ENCODE measurements at places on chromosomes 1 and 21.

GRCh38 chr1:235782601-235783000 lies 84.1 kb downstream of the LYST start:
- no peak for DNase-seq

DNA sequence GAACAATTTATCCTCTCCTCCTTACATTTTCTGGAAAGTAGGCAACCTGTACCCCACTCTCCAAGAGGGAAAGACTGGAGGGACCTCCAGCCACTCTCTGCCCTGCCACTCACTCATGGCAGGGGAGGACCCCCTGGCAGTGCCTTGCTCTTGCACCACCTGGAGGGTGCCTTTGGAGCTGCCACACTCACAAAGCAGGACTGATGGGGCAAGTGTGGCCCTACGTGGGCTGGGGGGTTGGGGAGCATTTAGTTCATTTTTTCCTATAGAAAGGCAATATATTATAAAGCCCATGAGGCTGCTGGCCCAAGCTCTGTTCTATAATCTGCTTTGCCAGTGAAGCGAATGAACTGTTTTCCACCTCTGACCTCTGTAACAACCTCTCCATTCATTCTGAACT lies 50.3 kb downstream of the GPR161 start:
- DNase-seq: no peak

DNA sequence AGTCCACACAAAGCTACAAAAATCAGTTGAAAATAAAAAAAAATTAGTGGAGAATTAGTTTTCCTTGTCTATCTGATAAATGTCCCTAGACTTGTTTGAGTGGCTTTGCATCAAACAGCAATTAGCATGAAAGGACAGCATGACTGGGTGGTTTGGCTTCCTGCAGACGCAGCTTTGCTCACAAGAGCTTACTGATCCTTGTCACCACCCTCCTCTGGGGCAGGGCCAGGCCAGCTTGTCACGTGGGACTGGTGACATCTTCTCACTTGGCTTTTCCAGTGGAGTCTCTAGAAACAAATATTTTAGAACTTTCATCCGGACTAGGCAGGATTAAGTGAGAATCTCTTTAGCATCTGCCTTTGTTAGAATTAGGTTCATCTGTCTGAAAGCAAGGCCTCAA lies 76.0 kb upstream of the OLIG2 start:
- DNase-seq: no peak

- no peak for DNase-seq
Observed at GRCh38 chr1:169491845-169492281, 6.1 kb upstream of the SLC19A2 start.

DNA sequence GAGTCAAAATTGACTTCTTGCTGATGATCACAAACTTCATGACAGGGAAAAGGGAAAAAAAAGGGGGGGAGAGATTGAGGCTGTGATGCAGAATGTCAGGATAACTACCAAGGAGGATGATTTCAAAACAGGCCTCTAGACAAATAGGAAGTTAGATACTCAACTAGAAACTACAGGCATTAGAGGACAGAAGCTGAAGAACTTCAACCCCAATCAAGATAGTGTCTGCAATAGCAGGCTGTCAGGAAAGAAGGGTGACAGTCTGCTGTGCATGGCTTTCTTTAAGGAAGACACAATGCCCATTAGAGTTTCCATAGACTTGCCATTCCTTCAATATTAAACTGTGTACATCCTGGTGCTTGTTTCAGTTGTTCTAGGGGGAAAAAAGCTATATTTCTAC lies 257.2 kb downstream of the TTLL7 start:
- DNase-seq: no peak

DNA sequence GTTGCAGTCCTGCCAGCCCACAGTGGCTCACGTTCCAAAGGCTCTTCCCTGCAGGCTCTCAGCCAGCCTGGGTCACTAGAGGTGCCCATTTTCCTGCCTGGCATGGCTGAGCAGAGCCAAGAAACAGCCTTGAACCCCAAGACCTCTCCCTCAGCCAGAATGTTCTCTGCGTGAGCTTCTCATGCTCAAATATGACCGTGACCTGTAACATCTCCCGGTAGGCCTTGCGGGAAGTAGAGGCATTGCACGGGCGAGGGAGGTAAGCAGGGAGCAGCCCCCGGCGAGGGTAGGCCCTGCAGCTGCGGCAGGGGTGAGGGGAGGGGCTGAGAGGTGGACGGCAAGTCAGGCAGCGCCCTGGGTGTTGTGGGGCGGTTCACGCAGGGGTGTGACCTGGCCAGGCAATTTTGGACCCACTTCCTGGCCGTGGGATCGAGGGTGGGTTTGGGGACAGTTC lies 20.0 kb downstream of the RRP1 start:
- no peak for DNase-seq

DNA sequence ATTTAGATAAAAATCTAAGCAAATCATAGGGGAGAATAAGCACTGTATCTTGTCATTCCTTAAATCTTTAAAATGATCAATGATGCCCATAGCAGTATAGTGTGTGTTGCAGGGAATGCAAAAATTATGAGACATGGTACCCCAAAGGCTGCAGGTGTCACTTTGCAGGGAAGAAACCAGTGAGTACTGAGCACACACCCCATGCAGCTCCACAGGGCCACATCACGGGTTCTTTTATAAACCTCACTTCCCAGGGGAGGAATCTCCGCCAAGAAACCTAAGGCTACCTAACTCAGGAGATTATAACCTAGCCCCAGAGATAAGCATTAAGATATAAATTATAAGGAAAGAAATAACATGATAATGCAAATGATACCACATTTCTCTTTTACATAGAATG lies 115.6 kb downstream of the APP start:
- no peak for DNase-seq

GRCh38 chr1:25878690-25879089 lies 3.2 kb upstream of the PAQR7 start:
- DNase-seq: no peak

- no peak for DNase-seq
Observed at GRCh38 chr1:34794001-34794789, 1.4 kb downstream of the GJA4 start.

GRCh38 chr1:167790117-167790516 lies 68.3 kb downstream of the MPZL1 start:
- no peak for DNase-seq

DNA sequence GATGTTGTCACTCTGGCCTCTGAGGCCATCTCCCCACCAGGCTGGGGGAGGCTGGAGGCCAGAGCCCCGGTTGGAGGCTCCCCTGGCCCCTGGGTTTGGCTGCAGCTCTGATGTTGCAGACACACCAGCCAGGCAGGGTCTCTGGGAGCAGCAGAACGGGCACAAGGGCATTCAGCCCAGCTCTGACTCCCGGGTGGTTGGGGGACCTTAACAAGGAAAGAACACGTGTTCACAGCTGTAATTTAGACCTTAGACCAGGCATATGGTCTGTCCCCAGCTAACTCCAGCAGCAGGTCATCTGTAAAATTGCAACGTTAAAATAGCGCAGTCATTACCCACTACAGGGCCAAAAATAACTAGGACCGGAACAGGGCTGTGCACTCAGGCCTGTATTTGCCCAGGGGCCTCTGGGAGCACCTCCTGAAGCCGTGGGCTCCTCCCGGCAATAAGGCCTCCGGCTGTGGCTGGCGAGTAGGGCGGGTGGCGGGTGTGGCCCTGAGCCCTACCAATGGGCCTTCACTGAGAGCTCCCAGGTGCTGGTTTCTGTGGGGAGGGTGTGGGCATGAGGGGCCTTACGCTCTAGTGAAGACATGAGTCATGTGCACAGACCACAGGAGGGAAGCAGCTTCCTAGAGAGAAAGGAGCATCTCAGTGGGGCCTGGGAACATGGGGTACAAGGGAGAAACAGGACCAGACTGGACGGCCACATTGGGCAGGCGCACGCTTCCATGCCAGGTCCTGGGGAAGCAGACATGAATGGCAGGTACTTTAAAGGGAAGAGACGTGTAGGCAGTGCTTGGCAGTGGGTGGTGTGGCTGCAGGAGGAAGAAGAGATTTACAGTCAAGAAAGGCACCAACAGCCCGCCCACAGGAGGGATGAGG lies 6.1 kb downstream of the LDLRAP1 start:
- peak; percentile 59 for DNase-seq

DNA sequence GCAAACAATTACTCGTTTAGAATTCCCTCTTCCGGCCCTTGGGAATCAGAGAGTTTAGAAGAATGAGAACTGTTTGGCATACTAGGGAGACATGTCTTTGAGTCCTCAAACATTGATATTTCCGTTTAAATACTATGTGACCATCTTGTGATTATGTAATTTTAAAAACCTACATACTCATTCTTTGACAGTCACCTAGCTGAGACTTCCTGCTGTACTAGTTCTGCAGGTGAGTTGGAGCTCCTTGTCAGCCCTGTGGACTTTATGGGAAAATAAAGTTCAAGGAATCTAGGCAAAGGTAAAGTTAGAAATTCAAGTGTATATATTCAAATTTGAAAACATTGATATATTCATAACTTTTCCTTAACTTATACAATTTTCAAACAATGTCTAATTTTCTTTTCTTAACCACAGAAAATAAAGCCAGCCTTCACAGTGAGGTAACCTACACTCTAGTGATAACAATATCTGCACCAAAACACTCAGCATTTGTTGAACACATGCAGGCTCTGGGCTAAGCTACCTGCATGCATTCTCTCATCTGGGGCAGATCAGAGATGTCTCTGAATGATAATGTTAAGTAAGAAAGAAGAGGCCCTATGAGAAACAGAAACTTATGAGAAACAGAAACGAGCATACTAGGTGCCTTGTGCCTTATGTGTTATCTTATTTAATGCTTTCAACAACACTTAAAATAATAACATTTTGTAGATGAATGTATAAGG lies 67.0 kb upstream of the BACE2 start:
- DNase-seq: no peak

- DNase-seq: no peak
Observed at GRCh38 chr1:154960446-154961136, 991 bp downstream of the PYGO2 start.

DNA sequence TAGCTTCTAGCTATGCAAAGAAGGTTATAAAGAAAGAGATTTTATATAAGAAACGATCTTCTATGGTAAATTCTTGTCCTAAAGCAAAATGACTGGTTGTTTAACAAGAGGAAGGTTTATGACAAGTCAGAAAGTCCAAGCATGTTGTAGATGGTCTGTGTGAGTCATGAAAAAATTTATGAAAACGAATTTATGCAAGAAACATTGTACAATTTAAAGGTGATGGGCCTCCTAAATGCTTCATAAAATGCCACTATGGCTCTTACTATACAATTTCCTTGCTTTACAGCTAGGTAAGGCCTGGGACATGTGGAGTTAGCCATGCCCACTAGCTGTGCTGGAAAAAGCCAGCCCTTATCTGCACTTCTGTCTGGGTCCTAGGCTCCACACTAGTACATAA lies 125.4 kb downstream of the PTGER3 start:
- DNase-seq: no peak

DNA sequence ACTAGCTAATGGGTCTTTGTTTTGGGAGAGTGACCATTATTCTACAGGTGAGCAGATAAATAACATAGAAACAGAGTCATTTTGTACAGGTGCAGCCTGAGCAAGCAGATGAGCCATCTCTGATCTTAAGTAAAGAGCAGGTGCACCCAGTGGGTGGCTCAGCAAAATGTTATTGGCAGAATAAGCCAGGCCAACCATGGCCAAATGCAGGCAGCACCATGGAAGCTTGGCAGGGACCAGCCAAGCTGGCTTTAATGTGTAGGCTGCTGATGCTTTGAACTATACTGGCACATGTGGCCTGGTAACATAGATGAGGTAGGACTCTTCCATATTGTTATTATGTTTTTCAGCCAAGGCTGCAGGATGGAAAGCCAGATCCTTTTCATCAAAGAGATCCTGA lies 553.3 kb upstream of the ZRANB2 start:
- no peak for DNase-seq

- DNase-seq: no peak
Observed at GRCh38 chr1:160949881-160950280, 4.7 kb downstream of the ITLN2 start.

GRCh38 chr1:240338837-240339236 lies 247.2 kb downstream of the FMN2 start:
- no peak for DNase-seq

DNA sequence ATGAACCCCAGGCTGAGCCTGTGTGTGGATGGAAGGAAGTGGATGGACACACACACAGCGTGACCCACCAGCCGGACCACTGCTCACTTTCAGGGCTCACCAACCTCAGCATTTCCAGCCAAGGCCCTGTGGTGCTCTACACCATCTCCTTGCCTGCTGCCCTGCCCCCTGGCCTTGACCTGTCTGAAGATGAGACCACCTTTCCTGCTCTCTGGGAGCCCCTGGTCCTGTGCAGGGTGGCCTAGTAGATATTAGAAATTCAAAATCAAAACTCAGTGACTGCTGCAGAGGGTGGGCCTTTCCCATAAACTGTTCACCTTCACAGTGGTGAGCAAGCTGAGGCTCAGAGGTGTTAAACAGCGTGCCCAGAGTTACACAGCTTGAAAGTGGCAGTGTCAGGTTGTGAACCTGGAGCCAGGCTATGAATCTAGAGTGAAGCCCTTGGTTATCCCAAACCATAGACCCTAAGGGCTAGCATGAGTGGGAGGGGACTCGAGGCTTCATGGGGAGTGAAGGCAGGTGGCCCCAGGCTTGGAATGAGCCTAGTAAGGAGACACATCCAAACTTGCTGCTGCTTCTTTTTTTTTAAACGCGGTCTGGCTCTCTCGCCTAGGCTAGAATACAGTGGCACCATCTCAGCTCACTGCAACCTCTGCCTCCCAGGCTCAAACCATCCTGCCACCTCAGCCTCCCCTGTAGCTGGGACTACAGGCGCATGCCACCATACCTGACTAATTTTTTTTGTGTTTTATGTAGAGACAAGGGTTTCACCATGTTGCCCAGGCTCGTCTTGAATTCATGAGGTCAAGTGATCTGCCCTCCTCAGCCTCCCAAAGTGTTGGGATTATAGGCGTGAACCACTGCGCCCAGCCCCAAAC lies 41.5 kb downstream of the MAN1C1 start:
- no peak for DNase-seq

GRCh38 chr1:28190337-28190979 lies 14.0 kb upstream of the PTAFR start:
- no peak for DNase-seq

- DNase-seq: no peak
Observed at GRCh38 chr1:9755441-9755995, 68.2 kb downstream of the CLSTN1 start.

DNA sequence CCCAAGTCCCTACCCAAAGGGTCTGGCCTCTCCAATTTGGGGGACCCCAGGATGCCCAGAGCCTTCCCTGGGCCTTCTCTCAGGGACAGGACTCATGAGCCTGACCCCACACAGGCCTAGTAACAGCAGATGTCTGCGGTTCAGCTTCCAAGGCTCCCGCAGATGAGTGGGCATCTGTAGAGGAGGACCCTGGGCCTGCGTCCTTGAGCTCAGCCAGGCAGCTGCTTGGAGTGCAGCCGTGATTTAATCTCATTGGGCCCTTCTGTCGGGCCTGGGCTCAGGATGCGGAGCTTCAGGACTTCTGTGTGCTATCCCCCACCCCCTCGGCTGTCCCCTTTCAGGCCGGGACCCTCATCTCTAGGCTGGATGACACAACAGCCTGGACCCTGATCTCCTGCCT lies 35.4 kb downstream of the IGSF21 start:
- DNase-seq: no peak

DNA sequence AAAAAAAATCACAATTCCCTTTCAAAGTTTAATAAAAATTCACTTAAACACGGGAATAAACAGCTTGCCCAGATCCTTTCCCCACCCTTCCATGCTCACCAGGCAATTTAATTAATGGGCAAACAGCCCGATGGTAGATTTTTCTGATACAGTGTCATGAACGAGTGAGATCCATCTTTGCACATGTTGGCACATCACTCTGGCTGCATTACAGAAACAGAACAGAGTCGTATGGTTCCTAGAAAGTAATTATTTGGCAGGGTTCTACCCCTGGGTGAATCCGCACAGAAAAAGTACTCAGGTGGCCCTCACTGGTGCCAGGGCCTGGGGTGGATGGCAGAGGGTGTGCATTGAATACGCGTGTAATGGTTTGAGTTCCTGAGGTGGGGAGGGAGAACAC lies 24.6 kb upstream of the OVAAL start:
- no peak for DNase-seq
